ENCODE measurements at places on chromosomes 3 and 15.
A peak's percentile ranks its signal among the peaks of the same experiment; 100 is the strongest.

DNA sequence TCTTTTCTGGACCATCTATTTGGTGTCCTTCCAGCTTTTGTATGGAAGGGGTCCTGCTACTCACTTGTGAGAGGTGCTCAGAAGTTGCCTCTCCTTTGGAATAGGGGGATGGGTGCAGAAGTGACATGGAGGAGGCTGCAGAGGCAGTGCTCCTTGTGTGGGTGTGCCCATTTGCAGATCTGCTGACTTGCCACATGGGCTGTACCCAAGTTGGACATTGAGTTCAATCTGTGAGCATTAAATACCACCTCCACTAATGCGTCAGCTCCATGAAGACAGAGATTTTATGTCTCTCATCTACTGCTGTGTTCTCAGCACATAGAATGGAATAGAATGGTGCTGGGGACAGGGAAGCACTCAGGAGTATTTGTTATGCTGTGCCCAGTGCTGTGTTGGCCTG is 76.2 kb downstream of the RGMA start:
- DNase-seq = no peak

GRCh38 chr3:8503871-8504610 is 2.4 kb downstream of the LMCD1 start:
- no peak for DNase-seq

DNA sequence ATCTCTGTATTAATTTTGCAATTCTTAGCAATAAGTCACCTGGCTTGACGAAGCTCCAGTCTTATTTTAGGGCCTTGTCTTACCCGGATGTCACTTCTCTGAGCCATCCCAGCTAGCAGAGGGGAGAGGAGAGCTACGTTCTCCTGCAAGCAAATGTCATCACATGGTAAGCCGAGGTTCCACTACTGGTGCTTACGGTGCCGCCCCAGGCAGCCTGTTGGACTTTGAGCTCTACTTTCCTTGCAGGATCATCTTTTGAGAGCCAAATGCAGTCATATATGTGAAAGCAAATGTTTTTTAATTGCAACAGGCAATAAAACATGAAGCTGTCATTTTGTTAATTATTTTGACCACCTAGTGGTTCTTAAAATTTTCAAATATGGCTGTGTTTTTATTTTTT is 140.9 kb downstream of the FAM43A start:
- DNase-seq = no peak

GRCh38 chr3:171840811-171841619 is 2.1 kb upstream of the TMEM212 start:
- DNase-seq = no peak

DNA sequence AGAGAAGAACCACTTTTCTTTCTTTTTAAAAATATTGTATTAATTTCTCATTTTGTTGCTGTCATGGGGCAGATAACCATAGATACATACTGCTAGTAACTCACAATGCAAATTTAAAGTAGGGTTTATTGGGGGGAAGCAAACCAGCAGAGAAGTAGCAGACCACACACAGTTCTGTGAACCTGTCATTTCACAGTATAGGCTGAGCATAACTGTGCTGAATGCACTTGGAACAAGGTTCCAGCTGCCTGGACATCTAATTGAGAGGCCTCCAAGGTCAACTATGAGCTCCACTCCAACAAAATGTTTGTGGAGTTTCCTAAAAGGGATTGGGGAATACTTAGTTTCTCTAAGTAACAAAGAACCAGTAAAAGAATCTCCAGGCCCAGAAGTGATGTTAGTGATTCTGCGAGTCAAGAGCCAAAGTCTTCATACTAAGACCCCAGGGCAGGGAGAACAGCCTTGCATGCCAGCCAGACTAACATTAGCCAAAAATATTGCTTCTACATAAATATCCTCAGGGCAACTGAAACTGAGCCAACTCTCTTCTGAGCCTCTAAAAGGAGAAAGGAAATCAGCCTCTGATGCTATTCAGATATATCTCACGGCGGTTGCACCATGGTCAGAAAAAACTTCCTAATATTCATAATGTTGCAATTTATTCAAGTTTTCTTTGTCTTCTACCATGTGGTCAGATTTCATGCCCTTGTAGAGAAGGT is 856.4 kb upstream of the ALCAM start:
- DNase-seq = no peak

GRCh38 chr15:58146749-58147148 is 8.6 kb downstream of the AQP9 start:
- DNase-seq = no peak

- DNase-seq = no peak
Observed at GRCh38 chr15:91100814-91101607, 954 bp downstream of the SV2B start.

GRCh38 chr3:150142936-150143335 is 172.2 kb upstream of the PFN2 start:
- no peak for DNase-seq

- DNase-seq = no peak
Observed at GRCh38 chr3:42001777-42002176, 39.9 kb upstream of the ULK4 start.

DNA sequence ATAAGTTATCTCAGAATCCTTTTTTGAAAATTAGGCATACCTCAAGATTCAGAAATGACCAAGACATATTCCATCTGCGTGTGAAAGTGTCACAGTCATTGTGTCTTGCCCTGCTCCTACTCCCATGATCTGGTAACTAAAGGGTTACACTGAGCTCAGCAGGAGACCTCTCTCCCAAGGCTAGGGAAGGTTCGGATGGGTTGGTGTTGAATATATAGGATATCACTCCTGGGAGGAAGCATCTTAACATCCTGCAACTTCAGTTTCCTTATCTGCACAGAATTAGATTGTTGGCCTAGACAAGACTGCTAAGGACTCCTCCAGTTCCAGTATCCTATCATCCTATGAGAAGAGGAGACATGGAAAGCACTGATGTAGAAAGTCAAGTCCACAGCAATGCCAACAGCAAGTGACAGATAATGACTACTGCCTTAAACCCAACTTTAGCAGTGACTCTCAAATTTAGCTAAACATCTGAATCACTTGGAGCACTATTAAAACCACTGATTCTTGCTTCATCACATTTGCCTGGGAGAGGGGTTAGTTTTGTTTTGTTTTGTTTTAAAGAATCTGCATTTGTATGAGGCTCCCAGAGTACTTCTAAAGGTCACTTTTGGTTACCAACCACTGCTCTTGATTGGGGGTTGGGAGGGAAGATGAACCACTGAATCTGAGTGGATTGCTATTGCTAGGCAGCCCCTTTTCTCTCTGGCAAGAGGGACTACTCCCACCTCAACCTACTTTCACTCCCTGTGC is 9.7 kb downstream of the ADAMTS9 start:
- DNase-seq = no peak

GRCh38 chr15:73717206-73717605 is 33.0 kb downstream of the CD276 start:
- DNase-seq = no peak

DNA sequence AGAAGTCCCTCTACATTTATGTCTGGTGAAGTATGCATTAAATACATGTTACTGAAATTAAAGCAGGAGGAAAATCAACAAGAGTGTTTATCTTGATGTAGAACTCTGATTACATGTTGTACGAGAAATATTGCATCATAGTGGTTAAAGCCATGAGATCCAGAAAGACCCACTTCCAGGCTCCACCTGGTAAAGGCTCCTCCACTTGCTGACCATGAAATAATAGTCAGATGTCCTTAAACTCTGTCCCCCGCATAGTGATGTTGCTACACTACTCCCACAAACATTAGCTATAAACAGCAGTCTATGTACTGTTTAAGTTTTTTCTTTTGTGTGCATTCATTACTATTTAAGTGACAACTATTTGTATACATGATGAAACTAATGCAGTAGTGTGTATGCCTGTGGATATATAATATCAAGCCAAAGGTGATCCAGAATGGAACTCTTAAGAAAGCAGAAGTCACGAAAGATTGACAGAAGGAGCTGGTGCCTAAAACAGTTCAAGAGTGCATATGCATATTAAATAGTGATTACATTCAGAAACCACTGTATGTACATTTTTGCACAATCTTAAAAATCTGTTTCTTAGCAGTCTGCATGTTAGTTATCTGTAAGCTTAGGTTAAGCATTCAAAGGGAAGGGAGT is 264.4 kb upstream of the KCNMB2 start:
- no peak for DNase-seq

GRCh38 chr15:27482287-27482686 is 511.3 kb downstream of the GABRG3 start:
- no peak for DNase-seq

DNA sequence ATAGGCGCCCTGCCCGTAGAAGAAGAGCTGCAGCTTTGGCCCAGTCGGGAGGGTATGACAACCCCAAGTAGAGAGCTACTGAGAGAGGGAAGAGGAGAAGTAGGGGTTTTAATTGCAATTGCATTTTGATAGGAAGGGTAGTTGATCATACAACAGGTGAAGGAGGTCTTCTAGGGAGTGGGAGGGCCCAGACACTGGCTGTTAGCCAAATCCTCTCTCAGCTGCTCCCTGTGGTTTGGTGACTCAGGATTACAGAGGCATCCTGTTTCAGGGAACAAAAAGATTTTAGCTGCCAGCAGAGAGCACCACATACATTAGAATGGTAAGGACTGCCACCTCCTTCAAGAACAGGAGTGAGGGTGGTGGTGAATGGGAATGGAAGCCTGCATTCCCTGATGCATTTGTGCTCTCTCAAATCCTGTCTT is 408.9 kb upstream of the THBS1 start:
- DNase-seq = no peak

DNA sequence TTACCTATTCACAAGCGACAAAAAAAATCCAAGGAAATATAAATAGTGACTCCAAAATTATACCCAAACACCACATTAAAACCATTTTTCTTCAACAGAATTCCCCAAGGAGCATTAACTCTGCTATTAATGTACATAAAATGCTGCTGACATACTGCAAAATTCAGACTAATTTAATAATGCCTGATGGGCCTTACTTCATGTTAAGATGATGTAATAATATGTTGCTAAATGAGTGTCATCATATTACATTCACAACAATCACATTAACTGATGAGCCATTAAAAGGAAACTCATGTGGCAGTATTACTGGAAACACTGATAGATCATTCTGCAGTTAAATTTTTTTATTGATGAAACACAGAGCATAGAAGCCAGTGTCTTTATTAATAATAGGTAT is 204.9 kb upstream of the CGNL1 start:
- no peak for DNase-seq

GRCh38 chr15:88607951-88608350 is 13.2 kb upstream of the AEN start:
- DNase-seq = no peak

GRCh38 chr3:181710345-181711291 is 1.1 kb upstream of the SOX2 start:
- no peak for DNase-seq

DNA sequence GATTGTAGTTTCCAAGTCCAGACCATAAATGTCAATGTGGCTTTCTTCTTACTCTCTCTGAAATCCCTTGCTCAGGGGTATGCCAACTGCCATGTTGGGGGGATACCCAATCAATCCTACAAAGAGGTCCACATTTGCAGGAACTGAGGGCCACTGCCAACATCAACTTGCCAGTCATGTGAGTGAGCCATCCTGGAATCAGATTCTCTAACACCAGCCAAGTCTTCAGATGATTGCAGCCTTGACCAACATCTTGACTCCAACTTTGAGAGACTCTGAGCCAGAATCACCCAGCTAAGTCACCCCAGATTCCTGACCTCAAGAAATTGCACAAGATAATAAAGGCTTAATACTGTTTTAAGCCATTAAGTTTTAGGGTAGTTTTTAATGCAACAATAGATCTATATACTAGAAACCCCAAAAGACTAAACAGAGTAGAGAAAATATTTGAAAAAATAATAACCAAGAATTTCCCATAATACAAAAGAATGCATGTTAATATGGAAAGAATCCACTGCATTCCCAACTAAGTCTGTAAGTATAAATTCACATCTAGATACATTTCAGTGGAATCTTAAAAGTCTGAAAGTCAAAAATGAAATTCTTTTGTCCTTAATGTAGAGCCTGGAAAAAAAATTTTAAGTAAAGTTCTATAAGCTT is 22.4 kb downstream of the ISG20 start:
- no peak for DNase-seq

- DNase-seq = no peak
Observed at GRCh38 chr3:13261104-13261830, 158.9 kb downstream of the NUP210 start.

GRCh38 chr3:24479816-24480215 is 14.8 kb downstream of the THRB start:
- DNase-seq = no peak

DNA sequence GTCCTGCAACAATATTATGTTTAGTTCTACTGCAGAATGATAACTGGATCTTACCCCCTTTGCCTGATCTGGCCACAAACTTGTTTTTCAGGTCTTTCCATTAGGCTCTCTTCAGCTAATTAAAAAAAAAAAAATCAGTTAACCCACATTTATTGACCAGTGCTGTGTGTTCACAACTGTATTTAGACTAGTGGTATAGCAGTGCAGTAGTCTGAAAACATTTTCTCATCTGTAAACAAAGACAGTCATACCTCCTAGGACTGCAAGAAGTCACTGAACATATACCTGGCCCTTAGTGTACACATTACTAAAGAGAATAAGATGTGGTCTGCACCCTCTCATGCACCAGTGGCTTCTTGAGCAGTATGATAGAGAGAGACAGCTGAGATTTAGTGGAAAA is 22.5 kb downstream of the LPP start:
- no peak for DNase-seq

DNA sequence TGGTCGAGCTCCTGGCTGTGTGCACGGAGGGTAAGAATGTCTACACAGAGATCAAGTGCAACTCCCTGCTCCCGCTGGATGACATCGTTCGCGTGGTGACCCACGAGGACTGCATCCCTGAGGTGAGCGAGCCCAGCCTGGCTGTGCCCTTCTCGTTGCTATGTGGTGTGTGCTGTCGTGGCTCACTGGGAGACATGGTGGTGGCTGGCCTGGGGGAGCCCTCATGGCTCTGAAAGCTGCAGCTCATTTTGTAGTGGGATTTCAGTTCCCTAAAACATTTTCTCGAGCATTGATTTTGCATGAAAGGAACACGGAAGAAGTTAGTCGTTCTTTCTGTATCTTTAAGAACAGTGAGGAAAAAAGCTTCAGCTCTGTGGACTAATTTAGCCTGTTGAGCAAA is 200.5 kb downstream of the ITPR1 start:
- no peak for DNase-seq

GRCh38 chr15:64013179-64014062 is 32.9 kb downstream of the DAPK2 start:
- peak; percentile 23 for DNase-seq

GRCh38 chr3:12198301-12198700 is 39.6 kb upstream of the TIMP4 start:
- DNase-seq = no peak

Data from CD4-positive, alpha-beta T cell treated with Interleukin-15 for 4 hours (primary cell).